RWPE1 (cell line): ENCODE measurements at places on chromosomes 2 and 18.

DNA sequence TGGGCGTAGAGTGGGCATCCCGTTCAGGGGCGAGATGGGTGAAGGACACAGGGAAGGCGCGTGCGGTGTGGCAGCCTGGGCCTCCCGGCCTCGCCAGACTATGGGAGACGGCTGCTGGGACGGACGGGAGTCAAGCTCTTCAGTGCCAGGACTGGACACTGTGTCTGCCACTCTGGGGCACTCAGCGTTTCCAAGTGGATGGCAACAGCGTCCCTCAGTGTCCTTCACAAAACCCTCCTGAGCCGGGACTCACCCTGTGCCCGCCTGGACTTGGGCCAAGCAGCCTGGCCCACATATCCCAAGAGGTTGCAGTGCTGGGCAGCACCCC lies 16.3 kb upstream of the BOK start:
- DNase-seq: no peak

- DNase-seq: no peak
These were observed 330.1 kb downstream of the CMPK2 start for GRCh38 chr2:6535572-6535971.

DNA sequence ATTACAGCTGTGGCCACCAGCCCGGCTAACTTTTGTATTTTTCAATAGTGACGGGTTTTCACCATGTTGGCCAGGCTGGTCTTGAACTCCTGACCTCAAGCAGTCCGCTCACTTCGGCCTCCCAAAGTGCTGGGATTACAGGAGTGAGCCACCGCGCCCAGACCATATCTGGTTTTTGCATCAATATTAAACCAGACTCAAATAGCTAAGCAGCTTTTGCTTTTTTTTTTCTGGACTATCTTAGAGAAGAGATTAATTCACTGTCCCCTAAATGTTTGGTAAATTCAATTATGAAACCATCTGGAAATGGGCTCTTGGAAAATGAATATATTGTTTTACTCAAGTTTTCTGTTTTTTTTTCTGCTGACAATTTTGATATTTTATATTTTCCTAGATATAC lies 183.7 kb downstream of the DOK6 start:
- no peak for DNase-seq

GRCh38 chr2:41313082-41313481 lies 734.7 kb upstream of the PKDCC start:
- no peak for DNase-seq

- DNase-seq: no peak
These were observed 118.1 kb upstream of the SLC39A10 start for GRCh38 chr2:195538937-195539336.

DNA sequence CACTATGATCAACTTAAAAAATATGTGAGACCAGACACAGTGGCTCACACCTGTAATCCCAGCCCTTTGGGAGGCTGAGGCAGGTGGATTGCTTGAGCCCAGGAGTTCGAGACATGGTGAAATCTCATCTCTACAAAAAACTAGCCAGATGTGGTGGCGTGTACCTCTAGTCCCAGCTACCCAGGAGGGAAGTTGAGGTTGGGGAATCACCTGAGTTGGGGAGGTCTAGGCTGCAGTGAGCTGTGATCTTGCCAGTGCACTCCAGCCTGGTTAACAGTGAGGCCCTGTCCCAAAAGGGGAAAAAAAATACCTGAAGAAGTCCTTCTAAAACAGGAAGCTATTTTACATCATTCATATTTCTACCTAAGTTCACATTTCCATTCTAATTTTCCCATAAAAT lies 144.0 kb downstream of the EML6 start:
- no peak for DNase-seq

DNA sequence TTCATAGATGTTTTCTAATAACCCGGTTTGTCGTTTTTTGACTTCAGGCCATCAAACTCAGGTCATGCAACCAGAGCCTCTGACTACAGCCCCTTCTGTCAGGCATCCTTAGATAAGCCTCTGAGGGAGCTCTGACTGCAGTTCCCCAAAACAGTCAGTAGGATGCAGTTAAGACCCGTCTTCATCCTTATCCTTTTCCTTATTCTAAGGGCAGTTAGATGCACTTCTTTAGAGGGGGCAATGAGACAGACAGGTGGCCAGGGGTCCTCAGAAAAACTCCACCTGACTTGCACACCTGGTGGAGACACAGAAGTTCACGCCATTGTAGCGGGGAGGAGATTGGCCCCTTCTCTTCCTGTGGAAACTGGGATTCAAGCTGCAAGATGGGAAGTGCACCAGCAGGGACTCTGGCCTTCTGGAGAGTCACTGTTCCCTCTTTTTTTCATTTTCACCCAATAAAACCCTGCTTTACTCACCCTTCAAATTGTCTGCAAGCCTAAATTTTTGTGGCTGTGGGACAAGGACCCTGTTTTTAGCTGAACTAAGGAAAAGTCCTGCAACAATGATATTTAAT lies 104.8 kb upstream of the TFPI start:
- peak; percentile 5 for DNase-seq

DNA sequence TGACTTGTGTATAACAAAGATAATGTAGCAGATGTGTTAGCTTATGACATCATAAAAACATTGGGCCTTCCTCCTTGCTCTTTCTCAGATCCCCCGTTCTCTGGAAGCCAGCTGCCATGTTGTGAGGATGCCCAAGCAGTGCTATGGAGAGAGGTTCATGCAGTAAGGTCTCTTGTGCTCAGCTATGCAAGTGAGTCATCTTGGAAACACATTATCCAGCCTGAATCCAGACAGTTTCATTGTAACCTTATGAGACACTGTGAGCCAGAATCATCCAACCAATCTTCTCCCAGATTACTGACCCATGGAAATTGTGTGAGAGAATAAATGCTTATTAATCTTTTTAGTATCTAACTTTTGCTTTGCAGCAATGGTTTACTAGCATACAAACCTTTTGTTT lies 60.8 kb downstream of the ST6GAL2 start:
- DNase-seq: no peak

- no peak for DNase-seq
These were observed 69.6 kb downstream of the STEAP3 start for GRCh38 chr2:119293254-119293653.

DNA sequence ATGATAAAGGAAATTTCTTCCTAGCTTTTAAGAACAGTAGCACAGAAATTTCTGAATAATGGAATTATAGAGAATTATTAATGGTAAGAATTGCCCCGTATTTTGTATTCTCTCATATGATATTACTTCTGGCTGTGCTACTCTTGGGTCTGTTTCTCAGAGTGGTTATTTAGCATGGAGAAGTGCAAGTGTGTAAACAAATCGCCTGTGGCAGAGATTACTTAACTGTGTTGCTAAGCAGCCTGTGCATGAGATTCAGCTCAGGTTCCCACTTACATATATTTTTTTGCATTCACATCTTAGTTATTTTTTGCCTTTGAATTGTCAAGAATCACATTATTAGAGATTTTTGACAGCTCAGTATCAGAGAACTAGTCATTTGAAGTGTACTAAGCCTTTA lies 80.1 kb upstream of the NFATC1 start:
- DNase-seq: no peak

GRCh38 chr2:51387235-51387634 lies 355.3 kb upstream of the NRXN1 start:
- DNase-seq: no peak

DNA sequence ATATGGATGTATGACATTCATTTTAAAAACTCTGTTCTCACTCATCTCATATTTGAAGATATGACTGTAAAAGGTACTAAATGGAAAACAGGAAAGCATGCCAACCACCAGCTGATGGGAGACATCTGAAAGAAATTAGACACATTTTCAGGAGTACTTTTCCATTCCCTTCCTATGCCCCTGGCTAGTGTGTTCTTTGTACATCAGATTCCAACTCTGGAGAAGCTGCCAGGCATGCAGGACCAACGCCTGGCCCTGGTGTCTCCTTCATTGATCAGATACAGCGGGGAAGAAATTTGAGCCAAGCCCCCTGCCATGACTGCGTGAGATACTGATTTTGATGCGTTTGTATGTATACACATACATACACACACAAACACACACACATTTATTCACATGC lies 599.0 kb upstream of the SYT4 start:
- DNase-seq: no peak

DNA sequence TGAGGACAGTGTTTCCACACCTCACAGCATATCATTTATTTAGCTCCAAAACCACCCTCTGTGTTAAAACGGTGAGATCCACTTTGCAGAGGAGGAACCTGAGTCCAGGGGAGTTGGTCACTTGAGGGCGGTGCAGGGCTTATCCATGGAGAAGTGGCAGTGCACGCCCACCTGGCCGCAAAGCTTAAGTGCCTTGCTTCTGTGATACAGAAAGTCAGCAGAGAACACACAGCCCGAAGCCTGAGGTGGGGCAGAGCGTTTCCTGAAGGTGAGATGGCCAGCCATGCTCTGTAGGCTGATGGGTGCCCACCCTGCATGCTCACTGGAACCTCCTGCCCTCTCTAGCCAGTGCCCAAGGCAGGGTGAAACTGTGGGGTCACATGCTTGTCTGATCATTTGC lies 87.3 kb downstream of the SH3RF3 start:
- no peak for DNase-seq

DNA sequence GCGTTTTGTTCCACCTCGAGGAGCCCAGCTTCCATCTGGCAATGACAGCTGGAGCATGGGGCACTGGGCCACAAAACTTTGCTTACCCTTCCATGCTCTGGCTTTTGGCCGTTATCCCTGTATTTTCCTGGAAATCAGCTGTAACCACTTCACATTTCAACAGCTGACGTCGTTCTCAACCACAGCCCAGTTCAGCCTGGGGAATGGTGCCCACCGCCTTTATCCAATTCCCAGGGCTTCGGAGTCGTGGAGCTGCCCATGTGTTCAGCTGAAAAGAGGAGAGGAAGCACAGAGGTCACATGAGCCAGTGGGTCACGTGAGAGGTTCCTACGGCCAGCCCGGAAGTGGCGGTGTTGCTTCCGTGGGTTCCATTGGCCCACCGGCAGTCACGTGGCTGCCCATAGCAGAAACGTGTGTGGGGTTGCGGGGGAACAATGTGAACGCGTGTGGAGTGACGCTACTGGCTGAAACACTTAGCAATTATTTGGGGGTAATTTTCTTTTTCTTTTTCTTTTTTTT lies 16.7 kb upstream of the EDAR start:
- DNase-seq: no peak

DNA sequence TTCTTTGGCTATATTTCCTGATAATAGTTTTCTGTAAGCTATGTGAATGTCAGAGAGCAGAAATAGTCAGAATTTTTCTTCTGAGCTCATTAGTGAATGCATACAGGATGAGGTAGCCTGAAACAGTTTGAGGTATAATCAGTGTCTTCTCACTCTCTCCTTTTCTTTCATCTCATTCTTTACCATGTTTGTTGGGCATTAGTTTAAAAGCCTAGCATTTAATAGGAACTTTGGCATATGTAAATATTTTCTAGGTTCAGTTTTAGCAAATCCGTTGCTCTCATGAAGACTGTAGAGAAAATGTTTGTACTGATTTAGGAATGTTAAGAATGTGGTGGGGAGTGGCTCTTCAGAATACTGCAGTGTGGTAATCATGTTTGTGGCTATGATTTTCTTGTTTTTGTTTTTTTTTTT lies 119.4 kb downstream of the PARD3B start:
- peak; percentile 51 for DNase-seq

DNA sequence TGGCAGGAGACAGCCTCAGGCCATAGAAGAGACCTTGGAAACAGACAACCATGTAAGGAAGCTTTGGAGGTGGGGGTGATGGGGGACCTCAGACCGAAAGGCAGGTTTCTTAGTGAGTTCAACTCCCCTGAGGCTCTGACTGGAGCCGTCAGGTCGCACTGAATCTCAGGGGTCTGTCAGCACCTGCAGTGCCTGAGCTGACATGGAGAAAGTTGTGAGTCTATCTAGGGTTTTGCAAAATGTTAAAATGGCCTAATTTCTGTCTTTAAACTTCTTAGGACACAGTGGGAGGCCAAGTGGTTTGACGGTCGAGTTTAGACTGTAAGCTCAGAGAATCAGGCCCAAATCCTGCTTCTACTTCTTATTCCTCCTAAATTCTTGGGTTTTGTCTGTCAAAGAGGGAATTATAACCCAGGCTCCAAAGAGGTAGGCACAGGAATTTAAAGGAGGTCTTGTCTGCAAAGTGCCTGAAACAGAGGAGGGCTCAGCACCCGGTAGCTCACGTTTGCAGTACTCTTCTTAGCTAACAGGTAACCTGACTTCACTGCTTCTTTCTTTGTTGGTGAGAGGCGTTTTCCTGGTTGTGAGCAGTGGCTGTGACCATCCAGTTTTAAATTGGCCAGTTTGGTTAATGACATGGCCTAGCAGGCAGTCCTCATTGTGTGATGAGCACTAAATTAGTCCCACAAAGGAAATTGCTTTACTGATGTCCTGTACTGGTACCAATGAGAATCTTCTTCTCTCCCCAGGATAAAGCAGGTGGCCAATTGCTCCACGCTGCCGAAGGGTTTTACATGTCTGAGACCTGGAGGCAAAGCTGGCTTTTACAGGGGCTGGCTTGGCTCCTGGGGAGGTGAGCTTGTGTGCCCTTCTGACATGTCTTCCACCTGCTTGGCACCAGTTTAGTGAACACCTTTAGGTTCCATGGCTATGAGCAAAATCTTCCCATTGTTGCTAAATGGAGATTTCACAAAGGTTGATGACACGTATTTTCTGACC lies 95.7 kb downstream of the MYCN start:
- no peak for DNase-seq

GRCh38 chr2:190343089-190343535 lies 277 bp upstream of the INPP1 start:
- peak; percentile 34 for DNase-seq

- DNase-seq: no peak
These were observed 105.0 kb downstream of the LAMA3 start for GRCh38 chr18:23793985-23794867.

DNA sequence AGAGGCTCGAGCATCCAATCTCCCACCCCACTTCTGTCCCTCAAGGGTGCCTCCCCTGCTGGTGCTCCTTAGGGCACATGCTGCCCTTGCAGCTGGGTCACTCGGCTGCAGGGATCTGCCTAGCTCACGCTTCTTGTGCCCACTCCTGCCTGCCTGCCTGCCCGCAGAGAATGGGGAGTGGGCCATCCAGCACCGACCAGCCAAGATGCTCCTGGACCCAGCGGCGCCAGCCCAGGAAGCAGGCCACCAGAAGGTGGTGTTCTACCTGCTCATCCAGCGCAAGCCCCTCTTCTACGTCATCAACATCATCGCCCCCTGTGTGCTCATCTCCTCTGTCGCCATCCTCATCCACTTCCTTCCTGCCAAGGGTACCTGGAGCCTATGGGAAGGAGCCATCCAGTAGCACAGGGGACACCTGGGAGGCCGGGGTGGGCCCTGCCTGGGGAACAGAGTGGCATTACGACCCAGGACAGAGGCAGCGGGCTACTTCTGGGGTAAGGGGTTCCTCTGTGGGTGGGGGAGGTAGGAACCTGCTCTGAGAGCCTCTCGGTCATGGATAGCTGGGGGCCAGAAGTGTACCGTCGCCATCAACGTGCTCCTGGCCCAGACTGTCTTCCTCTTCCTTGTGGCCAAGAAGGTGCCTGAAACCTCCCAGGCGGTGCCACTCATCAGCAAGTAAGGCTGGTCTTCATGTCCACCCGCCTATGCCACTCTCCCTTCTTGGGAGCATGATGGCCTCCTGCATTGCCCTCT lies 3.4 kb downstream of the CHRNG start:
- DNase-seq: no peak

GRCh38 chr2:135948642-135949355 lies 36.6 kb downstream of the DARS1 start:
- peak; percentile 75 for DNase-seq
